ENCODE measurements at places on chromosomes 2 and 18. TPM values are rescaled to one million over a fixed set of nuclear protein-coding genes. Genes with fewer than 3 reads are reported as not detected.

DNA sequence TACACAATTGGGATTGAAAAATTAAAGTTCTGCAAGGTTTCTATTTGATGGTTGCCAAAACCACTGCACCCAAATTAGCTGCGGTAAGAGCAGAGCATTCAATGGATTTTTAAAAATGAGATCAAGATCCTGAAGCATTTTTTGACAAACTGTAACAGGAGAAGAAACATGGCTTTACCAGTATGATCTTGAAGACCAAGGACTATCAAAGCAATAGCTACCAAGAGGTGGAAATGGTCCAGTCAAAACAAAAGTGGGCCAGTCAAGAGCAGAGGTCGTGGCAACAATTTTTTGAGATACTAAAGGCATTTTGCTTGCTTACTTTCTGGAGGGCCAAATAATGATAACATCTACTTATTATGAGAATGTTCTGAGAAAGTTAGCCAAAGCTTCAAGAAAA, 186.8 kb downstream of the RDH14 start:
- no peaks in the 10 kb centered on the region for H3K27me3 ChIP-seq
- no peak overlapping the region for H3K27ac ChIP-seq
- no peak for DNase-seq

DNA sequence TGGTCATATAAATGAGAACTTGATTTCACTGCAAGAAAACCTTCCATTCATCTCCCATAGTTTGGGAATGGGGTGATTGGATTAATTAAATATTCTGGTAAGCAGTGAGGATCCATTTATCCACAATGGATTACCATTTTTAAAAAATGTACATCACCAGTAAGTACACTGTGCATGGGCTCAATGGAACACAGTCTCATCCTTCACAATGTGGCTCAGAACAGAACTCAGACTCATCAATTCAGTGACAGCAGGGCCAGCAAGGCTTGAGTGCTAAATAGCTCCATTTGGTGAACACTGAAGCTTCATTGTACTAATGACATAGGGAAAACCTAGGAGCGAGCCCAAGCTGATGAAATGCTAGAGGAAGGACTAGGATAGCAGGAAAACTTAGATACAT, 223.8 kb downstream of the CMPK2 start:
- no peak overlapping the region for H3K27ac ChIP-seq
- no peaks in the 10 kb centered on the region for H3K36me3 ChIP-seq
- no peak for DNase-seq
- no peak overlapping the region for H3K4me3 ChIP-seq

GRCh38 chr2:30404319-30405259, 42.5 kb upstream of the LCLAT1 start:
- peaks cover 36% of the 10 kb centered on the region for H3K4me1 ChIP-seq
- no peak overlapping the region for H3K4me3 ChIP-seq
- peak overlapping the region; percentile 71 for H3K27ac ChIP-seq
- H3K27me3 ChIP-seq = no peaks in the 10 kb centered on the region
- DNase-seq = no peak

- no peak for DNase-seq
- H3K4me1 ChIP-seq = peaks cover 45% of the 10 kb centered on the region
- no peak overlapping the region for H3K27ac ChIP-seq
- no peak overlapping the region for H3K4me3 ChIP-seq
- no peaks in the 10 kb centered on the region for H3K36me3 ChIP-seq
These were observed 7.2 kb upstream of the SEMA4C start for GRCh38 chr2:96877042-96877451.

DNA sequence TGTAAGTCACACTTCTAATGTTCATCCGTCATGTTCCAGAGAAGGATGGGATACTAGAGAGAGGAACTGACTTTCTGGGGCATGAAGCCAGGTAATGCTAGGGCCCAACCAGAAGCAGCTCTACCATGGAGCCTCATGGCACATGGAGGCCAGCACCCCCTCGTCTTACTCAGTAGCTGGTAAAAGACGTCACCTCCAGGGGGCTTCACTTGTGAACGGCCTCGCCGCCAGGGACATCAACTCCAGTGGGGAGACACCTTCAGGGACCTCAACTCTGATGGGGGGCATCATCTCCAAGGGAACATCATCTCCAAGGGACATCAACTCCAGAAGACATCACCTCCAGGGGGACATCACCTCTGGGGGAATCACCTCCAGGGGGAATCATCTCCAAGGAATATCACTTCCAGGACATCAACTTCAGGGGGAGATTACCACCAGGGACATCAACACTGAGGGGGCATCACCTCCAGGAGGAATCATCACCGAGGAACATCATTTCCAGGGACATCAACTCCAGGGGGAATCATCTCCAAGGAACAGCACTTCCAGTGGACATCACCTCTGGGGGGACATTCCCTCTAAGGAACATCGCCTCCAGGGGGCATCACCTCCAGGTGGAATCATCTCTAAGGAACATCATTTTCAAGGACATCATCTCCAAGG, 168.4 kb downstream of the NDUFA10 start:
- H3K36me3 ChIP-seq = no peaks in the 10 kb centered on the region
- no peaks in the 10 kb centered on the region for H3K4me1 ChIP-seq
- DNase-seq = peak; percentile 60
- no peak overlapping the region for H3K27ac ChIP-seq

DNA sequence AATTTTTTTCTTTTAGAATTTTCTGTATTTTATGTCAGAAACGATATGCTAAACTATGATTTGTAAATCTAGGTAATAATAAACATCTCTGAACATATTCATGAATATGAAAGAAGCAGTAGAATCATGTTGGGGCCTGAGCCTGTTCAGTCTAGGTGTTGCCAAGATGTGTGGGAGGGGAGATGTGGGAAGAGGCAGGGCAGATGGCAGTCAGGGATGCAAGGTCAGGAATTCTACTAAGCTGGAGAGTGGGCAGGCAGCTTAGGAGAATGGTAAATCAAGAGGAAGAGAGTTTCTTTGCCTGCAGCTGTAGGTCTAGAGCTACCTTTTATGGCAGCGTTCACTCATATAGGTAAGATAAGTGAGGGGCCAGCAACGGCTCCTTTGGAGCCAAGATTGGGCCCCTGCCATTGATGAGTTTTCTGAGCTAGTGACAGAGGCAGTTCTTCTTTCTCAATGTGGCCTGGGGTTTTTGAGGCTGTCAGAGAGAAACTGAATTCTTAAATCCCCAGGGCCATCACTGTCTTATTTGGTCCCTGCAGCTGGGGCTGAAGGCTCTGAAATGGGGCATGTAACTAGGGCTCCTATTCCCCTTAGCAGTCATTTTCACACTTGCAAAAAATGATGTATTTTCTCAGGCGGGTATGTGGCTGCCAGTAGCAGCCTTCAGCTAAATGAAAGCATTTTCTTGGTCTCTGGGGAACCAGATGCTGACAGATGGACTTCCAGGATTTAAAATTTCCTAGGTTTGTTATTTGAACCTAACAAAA, 232.8 kb downstream of the PIK3C3 start:
- H3K36me3 ChIP-seq = no peaks in the 10 kb centered on the region
- no peaks in the 10 kb centered on the region for H3K27me3 ChIP-seq
- no peaks in the 10 kb centered on the region for H3K4me1 ChIP-seq

DNA sequence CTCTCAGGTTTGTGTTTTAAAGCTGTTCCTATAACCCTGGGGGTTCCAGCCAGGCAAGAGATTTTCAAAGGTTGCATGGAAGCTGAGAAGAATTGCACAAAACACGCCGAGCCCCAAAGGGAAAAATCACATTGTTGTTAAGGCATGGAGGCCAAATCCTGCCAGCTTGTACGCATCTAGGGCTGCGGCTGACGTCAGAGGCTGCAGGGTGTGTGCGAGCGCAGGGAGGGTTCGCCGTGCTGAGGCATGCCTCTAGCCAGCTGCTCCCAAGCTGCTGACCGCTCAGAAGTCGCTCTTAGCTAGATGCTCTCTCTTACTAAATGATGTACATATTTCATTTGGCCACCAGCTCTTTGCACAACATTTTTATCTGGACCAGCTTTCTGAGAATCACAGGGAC, 191.8 kb downstream of the LPIN1 start:
- no peak for DNase-seq
- no peak overlapping the region for H3K4me3 ChIP-seq
- H3K27ac ChIP-seq = no peak overlapping the region
- no peaks in the 10 kb centered on the region for H3K36me3 ChIP-seq
- H3K4me1 ChIP-seq = no peaks in the 10 kb centered on the region

DNA sequence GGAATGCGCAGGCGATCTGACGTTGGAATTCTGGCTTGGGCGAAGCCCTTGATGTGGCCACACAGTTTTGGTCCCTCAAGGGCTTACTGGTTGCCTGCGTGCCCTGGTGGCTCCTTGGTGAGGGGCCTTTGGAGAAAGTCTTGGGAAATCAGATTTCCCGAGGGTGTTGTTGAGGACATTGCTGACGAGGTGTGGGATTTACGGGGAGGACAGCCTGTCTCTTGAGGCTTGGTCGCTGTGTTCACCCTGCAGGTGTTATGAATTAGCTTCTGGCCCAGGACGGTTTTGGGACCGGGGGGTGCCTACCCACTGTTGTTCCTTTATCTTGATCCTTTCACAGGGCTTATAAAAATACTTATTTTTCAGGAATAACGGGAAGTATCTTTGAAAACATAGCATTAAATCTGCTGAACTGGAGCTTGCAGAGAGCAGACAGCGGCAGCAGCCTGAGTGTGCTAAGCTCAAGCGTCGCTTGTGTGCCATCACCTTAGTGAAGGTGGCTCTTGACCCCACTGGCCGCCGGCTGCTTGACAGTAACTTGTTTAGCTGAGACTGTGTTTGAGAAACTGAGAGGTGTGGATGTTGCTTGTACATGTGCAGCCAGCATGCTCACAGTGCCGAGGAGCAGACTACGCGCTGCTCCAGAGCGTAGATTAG, 4.2 kb downstream of the CTDP1 start:
- H3K27ac ChIP-seq = no peak overlapping the region
- H3K27me3 ChIP-seq = no peaks in the 10 kb centered on the region
- H3K4me1 ChIP-seq = peaks cover 23% of the 10 kb centered on the region

DNA sequence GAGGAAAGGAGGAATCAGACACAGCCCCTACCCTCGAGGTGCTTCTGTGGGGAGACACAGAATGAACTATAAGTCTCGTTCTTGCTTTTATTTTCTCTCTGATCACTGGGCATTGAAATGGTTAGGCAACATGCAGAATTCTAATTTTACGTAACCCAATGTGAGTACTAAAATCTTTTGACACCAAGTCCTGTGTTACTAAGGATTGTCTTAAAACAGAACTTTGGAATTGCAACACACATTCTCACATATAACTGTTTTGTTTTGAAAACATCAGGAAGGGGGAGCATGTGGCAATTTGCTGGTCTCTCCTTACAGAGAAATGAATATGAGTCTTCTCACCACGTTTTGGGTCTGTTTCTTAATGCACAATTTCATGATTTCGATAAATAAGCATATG, 23.6 kb upstream of the SULT1C4 start:
- no peak overlapping the region for H3K27ac ChIP-seq
- H3K36me3 ChIP-seq = no peaks in the 10 kb centered on the region
- no peaks in the 10 kb centered on the region for H3K4me1 ChIP-seq
- no peak for DNase-seq
- H3K27me3 ChIP-seq = no peaks in the 10 kb centered on the region
- H3K4me3 ChIP-seq = no peak overlapping the region

The DSG2 gene
- total RNA-seq = 11.8 TPM

The CDCA7 gene
- total RNA-seq = 9.1 TPM

DNA sequence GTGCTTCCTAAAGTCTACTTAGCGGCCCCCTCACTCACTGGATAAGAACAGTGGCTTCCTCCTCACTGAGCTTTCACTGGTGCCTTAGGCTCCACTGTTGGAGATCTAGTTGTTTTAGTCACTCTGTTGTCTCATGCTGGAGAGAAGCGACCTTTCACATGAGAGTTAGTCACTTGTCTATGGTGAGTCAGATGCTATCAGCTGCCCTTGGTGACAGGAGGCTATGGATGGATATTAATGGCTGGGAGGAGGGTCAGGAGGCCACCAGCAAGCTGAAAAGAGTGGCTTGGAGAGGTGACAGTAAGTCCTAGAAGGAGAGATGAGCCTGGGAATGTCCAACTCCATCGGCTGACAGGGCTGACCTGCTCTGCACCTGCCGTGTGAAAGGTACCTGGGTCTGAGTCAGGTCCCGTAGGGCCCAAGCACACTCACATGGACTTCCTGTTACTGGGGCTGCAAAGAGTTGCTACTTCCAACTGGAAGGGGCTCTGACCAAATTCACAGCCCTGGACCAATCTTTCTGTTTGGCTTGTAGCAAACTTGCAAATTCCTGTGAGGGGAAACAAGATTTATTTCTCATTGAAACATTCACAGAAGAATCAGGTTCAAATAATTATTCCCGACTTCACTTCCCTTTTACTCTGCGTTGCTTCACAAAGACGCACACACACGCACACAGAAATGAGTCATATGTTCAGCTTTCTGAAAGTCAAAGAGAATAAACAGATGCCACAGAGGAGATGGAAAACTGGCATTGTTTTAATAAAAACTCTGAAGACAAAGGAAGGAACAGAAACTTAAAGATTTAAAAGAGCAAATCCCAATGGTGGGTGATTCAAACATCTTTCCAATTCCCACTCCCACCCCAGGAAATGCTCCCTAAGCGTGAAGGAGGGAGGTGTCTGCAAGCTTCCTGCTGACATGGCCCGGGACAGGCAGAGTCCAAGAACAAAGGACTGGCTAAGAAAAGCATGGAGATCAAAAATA, 203.5 kb upstream of the TWIST2 start:
- no peak for DNase-seq
- H3K27me3 ChIP-seq = no peaks in the 10 kb centered on the region
- H3K4me1 ChIP-seq = peaks cover 7% of the 10 kb centered on the region
- H3K4me3 ChIP-seq = peak overlapping the region; percentile 10

DNA sequence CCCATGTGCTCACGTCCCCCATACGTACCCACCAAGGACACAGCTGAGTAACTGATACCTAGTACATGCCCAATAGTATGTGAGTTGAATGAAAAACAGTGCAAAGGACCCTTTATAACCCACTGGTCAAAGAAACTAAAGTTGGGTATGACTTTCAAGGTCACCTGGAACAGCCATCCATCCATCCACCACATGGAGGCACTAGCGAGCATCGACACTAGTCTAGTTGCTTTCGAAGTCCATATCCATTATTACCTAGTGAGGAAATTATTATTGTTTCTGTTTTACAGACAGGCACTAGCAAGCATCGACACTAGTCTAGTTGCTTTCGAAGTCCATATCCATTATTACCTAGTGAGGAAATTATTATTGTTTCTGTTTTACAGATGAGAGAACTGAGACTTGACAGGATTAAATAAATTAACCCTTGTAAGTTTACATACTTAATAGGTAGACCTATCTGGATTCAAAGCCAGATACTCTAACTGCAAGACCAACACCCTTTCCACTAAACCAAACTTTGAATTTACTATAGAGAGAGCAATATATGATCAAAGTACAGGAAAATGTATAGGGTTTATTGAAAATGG, 233.7 kb downstream of the METTL4 start:
- H3K27me3 ChIP-seq = no peaks in the 10 kb centered on the region
- no peak overlapping the region for H3K27ac ChIP-seq
- H3K36me3 ChIP-seq = no peaks in the 10 kb centered on the region
- H3K4me3 ChIP-seq = no peak overlapping the region
- H3K4me1 ChIP-seq = no peaks in the 10 kb centered on the region
- no peak for DNase-seq

The CD8B gene
- total RNA-seq = 10.6 TPM
